ENCODE measurements at places on chromosomes 5 and 9.

DNA sequence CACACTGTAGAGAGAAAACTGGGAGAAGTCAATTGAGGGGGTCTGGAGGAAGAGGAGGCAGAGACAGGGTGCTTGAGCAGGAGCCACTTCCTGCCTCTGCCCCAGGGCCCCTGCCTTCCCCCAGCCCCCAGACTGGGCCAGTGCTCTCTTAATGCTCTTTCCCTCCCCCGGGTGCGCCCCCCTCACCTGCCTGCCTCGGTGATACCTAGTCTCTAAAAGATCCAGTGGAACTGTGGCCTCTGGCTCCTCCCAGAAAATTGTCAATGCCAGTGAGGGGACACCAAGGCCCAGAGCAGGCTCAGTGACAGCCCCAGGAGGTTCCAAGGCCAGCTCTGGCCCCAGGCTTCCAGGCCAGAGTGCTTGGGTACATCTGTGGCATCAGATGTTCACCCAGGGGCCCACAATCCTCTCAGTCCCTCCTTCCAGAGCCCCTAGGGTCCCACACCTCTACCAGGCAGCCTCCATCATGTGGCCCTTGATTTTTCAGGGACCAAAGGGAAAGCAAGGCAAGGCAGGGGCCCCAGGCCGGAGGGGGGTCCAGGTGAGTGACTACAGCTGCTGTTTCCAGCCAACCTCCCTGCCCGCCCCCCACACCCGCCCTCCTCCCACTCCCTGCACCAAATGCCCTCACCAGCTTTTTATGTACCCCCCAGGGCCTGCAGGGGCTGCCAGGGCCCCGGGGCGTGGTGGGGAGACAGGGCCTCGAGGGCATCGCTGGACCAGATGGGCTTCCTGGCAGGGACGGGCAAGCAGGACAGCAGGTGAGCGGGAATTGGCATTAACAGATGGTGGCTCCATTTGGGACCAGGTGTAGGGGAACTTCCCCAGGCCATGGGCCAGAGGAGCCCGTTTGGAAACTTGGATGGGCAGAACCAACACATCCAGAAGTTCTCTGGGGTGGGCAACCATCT lies 33.1 kb upstream of the ORM1 start:
- no peak for DNase-seq

GRCh38 chr9:110260911-110261310 lies 4.6 kb upstream of the TXN start:
- DNase-seq = no peak

- DNase-seq = no peak
Measured at GRCh38 chr5:140000332-140000731, 42.8 kb downstream of the NRG2 start.

DNA sequence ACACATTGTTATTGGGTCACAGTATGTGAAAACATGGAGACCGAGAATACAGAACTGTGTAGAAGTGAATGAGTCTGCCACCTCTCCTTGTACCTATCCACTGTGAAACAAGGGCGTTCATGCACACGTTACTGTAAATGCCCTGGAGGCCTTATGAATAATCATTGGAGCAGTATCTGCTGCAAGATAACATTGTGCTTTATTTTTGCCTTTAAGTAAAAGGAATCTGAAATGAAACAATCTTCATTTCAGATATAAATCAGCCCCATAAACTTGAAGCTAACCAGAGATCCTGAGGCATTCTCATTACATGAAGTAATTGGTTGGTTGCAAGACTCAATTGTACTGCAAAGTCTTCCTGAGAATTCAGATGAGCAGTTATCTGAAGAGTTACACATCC lies 419.6 kb downstream of the KDM4C start:
- DNase-seq = no peak

- DNase-seq = no peak
Measured at GRCh38 chr5:149227168-149227826, 44.4 kb upstream of the AFAP1L1 start.

DNA sequence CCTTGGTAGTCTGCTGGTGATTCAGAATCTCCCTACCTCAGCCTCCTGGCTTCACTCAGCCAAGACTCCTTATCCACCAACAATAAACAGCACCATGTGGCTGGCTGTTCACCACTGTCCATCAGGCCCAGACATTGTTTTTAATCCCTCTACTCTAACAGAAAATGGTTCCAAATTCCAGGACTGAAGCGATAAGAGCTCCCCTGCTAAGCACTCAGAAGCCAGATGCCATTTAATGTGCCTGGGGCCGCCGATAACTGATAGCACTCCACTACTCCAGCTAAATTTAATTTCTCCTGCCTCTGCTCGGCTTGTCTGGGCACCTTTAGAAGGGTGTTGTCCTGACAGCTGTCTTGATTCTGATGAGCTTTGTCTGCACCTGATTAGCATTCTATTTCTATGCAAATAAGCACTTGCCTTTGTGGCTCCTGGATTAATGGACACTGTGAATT lies 47.1 kb downstream of the ZNF622 start:
- DNase-seq = peak; percentile 23

Data from HAP-1 (cell line).